Stimulated activated CD4-positive, alpha-beta T cell treated with anti-CD3 and anti-CD28 coated beads, Interleukin-2, amount 100 ng/mL, for 48 hours (primary cell): ENCODE measurements at places on chromosomes 1 and 21.

- DNase-seq = no peak
These were observed 16.6 kb downstream of the UTP11 start for GRCh38 chr1:38029081-38029681.

GRCh38 chr1:242318140-242318539 lies 206.4 kb downstream of the PLD5 start:
- no peak for DNase-seq

DNA sequence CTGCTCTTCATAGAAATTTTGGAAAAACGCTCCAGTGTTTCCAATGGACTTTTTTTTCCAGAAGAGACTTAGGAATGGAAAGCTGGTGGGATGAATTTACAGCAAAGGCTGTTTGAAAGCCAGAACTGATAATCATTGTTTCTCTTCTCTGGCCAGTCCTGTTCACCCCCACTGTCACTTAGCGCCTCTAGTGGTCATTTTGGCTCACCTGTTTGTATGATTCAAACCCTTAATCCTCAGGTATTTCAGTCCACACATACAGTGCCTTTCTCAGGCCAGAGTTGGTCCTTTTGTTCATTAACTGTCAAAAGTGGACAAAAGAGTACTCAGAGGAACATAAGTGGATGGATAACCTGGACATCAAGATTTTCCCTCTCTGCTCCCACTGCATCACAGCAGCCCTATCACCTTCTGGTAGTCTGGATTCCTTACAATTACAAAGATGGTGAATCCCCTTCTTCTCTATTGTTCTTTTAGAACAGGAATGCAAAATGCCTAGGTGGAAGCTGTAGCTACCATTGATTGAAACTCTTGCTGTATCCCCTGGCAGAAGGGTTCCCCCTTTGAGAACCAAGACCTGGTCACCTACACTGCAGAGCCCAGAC lies 177.6 kb upstream of the OLFM3 start:
- DNase-seq = no peak

DNA sequence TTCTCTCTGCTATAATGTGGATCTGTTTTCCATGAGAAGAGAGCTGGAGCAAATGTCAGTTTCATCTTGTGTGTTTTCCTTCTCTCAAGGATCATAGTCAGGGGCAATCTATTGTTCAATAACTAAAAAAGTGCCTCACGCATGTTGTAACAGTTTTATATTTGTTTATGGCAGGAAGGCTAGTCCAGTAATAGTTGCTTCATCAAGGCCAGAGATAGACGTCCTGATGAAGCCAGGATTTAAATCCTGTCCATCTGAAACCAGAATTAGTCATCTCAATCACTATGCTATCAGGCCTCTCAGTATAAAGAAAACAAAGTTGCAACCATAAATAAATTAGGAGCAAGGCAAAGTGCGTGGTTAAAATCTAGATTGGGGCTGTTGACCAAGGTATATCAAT lies 30.2 kb upstream of the DUSP10 start:
- no peak for DNase-seq

DNA sequence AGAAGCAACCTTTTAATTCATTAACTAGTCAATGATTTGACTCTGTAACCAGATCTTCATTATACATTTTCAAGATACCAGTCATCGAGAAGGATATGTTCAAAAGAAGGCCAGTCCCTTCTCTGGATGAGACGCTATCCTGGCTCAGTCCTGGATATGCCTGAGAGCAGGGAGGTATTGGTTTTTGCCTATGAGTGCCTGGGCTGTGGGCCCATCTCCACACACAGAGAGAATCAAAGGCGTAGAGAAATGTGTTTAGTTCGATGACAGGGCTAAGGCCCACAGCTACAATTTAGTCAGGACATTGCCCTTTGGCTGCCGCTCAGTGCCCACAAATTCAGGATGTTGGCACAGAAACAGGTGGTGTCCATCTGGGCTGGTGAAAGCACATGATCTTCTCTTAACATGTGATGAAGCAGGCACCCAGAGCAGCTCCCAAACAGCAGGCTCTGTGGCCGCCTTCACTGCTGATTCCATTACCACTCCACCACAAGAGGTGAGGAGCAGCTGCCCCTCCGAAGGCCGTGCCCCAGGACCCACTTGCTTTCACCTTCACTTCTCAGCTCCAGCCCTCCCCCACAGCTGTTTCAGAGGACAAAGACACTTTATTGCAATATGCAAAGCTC lies 24.7 kb downstream of the ACKR1 start:
- no peak for DNase-seq

GRCh38 chr1:42831273-42831672 lies 14.1 kb upstream of the SVBP start:
- DNase-seq = no peak

GRCh38 chr1:28509705-28510272 lies 3.9 kb downstream of the RCC1 start:
- peak; percentile 45 for DNase-seq

DNA sequence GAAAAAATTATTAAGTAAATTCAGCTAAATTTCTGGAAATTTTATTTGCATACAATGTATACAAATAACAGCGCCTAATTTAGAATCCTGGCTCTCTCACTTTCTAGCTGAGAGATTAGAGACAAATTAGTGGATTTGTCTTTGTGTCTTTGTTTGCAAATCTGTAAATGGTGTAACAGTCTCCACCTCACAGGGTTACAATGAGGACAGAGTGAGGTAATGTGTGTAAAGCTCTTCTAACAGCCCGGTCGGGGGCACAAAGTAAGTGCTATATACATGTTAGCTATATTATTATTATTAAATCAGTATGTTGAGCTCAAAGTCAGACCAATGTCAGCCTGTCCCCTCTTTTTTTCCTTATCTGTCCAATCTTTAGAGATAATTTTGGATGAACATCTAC lies 5.0 kb upstream of the ADAMTSL4 start:
- no peak for DNase-seq

DNA sequence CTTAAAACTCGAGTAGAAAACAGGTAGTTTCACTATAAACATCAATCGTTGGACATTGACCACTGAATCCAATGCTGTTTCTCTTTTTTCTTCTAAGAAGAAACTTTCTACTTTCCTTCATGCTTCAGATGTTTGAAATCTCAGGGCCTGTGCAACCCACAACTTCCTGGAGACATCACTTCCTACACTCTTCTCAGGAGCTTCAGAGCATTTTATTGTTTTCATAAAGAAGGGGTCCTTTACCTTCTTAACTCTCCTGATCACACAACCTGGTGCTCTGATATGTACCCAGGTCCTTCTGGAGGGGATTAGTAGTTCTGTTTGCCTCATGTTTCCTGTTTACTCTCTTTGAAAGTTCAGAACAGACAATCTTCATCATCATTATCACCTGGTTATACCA lies 113.0 kb upstream of the VAV3 start:
- DNase-seq = no peak

DNA sequence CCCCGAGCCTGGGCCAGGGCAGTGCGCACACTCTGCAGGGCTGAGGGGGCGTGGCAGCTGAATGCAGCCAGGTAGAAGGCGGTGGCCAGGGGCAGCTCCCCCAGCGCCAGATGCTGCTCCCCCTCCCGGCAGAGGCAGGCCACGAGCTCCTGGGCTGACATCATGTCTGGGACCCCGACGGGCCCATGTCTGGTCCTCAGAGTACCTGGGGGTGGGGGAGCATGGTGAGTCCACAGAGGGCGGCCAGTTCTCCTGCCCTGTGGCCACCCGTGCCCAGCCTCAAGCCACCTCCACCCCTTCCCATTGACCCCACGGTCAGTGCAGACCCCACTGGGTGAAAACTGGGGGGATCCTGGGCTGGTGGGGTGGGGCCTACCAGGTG lies 838 bp downstream of the TTC34 start:
- DNase-seq = no peak

GRCh38 chr1:36160388-36160948 lies 4.5 kb downstream of the MAP7D1 start:
- DNase-seq = no peak

DNA sequence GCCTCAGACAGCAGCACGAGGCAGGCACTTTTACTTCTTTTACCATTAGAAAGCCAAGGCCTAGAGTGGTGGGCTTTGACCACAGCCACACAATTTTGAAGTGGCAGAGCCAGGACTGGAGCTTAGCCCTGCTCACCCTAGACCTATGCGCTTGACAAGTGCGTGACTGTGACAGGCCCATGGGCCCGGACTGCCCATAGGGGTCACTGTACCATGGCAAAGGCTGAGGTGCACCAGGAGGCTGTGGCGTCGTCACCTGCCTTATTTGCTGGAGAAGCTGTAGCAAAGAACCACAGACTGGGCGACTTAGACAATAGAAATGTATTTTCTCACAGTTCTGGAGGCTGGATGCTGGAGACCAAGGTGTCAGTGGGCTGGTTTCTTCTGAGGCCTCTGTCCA lies 2.6 kb upstream of the TMEM82 start:
- DNase-seq = no peak

GRCh38 chr1:217076902-217077301 lies 353.7 kb upstream of the ESRRG start:
- DNase-seq = no peak

DNA sequence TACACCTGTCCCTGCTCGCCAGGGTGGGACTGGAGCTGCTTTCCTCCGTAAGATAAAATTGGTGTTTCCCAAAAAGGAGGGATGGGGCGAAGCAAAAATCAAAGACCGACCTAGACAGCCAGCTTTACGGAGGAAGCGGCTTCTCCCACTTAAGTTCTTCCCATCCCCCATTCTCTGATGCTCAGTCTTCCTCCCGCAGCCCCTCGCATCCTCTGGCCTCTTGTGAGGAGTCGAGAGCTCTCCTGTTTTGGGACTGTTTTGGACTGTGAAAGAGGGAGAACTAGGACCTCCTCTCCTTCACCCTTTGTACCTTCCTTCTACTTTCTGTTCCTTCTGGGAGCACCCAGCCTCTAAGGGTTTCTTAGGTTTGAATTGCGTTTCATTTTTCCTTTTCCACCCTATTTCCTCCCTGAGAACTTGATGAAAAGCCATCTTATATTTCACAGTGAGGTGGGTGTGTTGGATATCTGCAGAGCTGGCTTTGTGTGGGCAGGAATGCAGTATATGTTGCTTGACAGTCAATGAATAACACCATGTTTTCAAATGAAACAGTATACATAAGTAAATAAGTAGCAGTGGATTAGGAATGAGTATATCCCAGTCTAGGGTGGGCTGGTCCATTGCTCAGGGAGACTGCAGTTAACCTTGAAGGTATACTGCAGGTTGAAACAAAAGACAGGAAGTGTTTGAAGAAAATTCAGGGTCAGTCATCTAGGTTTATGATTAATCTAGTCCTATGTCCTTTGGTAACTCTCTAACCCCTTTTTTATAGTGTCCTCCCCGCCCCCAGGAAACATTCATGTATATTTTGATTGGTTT lies 848 bp downstream of the CTTNBP2NL start:
- DNase-seq = no peak

GRCh38 chr1:201535046-201535918 lies 3.6 kb upstream of the NAV1 start:
- DNase-seq = no peak

DNA sequence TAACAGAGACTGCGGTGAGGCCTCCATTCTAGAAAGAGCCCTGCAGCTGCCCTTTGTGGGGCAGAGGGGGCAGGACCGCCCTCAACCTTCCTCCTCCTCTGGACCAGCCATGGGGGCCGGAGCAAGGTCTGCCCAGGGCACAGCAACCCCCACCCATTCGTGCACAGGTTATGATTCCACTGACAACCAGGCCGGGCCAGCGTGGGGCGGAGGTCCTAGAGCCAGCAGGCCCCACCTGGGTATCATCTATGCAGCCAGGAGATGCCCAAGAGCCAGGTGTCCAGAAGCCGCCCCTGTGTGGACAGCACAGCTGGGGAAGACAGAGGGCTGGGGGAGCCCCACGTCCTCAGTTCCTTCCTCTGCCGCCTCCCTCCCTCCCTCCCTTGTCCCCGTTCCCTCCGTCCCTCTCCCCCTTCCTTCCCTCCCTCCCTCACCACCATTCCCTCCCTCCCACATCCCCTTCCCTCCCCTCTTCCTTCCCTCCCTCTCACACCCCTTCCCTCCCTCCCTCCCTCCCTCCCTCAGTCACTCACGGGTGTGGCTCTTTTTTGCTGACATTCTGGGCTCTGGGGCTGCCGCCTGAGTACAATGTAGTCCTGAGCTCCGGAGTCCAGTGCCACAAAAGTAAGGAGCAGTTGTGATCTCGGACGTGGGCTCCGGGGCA lies 12.3 kb downstream of the RNF223 start:
- no peak for DNase-seq

DNA sequence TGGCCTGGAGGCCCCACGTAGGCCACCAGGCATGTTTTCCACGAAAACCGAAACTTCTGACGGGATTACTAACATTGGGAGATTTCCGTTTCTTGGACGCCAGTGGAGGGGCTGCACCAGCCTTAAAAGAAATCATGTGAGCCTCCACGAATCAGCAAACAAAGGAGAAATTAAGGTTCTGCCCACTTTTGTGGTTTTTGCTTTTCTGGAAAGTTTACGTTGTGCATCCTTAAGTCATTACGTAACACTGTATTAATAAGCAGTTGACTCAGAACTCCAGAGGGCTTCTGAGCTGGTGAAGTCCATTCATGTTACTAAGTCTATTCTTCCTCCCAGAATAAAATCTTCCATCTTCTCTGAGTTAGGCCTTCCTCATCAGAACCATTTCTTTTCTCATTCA lies 168.5 kb downstream of the PSMG1 start:
- DNase-seq = no peak

- DNase-seq = no peak
These were observed 267.6 kb downstream of the COL11A1 start for GRCh38 chr1:102840741-102841140.

- DNase-seq = no peak
These were observed 434.0 kb downstream of the BRINP3 start for GRCh38 chr1:190043655-190044054.

GRCh38 chr1:63623952-63624351 lies 30.7 kb downstream of the PGM1 start:
- no peak for DNase-seq

DNA sequence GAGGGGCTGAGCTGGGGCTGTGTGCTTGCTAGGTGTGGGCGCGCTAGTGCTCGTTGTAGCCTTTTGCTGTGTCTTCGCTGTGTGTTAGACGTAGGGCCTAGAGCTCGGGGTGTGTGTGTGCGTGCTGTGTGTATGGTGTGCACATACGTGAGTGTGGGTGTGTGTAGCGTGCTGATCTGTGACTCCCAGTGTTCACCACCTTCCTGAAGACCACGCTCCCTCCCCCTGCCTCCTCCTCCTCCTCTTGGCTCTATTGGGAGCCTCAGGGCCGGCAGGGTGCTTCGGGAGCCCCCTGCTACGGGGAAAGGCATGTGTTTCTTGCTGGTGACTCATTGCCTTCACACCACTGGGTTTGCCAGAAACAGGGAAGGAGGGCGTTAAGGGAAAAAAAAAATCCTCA lies 9.4 kb upstream of the KCNC4 start:
- DNase-seq = no peak

GRCh38 chr1:43754892-43755291 lies 47.6 kb downstream of the ST3GAL3 start:
- no peak for DNase-seq

GRCh38 chr1:19489996-19490395 lies 4.7 kb upstream of the CAPZB start:
- no peak for DNase-seq

GRCh38 chr1:25566730-25567341 lies 23.4 kb downstream of the LDLRAP1 start:
- DNase-seq = peak; percentile 36

DNA sequence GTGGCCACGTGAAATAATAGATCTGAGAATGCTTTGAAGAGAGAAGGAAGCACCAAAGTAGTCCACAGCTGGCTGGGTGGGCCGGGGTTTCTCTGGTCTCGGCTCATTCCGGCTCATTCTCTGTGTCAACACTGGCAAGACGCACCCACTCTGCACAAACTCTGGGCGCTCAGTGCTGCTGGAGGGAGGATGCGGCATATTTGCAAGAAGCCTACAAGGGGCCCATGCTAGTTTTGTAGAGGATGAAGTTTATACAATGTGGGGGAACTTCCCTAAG lies 28.8 kb upstream of the TMPRSS2 start:
- no peak for DNase-seq

- peak; percentile 80 for DNase-seq
These were observed 20.0 kb downstream of the MEF2D start for GRCh38 chr1:156480411-156481192.
